ENCODE measurements at places on chromosomes 16 and 17.

DNA sequence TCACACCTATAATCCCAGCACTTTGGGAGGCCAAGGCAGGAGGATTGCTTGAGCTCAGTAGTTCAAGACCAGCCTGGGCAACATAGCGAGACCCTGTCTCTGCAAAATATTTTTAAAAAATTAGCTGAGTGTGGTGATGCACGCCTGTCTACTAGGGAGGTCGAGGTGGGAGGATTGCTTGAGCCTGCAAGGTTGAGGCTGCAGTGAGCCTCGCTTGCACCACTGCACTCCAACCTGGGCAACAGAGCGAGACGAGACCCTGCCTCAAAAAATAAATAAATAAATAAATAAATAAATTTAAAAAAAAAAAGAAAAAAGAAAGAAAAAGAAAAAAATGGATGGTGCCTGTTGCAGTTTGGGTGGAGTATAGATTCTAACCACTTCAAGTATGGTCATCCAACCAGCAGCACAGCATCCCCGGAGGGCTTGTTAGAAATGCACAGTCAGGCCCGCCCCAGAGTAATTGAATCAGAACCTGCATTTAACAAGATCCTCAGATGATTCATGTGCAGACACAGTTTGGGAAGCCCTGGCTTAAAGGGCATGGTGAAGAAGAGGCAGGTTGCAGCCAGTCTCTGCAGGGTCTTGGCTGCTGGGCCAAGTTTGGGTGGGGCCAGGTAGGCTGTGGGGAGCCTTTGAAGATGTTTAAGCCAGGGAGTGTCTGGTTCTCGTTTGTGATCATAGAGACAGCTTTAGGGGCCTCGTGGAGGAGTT lies 40.8 kb downstream of the MRC2 start:
- DNase-seq, result no peak

DNA sequence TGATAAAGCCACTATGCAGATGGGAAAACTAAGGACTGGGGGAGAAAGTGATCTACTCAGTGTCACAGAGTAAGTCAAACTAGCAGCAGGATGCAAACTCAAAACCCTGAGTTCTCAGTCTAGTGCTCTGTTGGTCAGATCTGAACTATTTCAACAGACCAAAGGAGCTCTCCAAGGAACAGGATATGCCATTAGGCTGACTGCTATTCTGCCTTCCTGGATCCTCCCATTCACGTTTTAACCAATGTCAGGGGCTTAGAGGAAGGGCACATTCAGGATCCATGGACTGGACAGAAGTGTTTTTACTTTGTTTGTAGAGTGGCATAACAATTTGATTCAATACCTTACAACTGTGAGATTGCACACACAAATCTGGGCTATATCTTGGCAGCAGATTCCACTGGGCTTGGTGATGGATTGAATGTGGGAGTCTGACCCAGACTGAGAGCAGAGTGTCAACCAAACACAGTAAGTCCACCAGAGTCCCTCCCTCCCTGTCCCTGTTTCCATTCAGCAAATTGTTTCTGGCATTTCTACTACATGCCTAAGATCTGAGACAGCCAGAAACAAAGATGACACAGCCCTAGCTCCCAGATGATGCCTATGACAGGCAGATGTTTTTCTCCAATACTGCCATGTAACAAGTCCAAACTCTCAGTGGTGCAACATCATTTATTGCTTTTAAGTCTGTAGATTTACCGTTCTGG lies 337.8 kb upstream of the CDH5 start:
- no peak for DNase-seq

- DNase-seq, result no peak
Measured at GRCh38 chr17:81891303-81891552, 158 bp downstream of the ALYREF start.

GRCh38 chr17:61447358-61447757 lies 4.9 kb upstream of the TBX4 start:
- DNase-seq, result no peak

DNA sequence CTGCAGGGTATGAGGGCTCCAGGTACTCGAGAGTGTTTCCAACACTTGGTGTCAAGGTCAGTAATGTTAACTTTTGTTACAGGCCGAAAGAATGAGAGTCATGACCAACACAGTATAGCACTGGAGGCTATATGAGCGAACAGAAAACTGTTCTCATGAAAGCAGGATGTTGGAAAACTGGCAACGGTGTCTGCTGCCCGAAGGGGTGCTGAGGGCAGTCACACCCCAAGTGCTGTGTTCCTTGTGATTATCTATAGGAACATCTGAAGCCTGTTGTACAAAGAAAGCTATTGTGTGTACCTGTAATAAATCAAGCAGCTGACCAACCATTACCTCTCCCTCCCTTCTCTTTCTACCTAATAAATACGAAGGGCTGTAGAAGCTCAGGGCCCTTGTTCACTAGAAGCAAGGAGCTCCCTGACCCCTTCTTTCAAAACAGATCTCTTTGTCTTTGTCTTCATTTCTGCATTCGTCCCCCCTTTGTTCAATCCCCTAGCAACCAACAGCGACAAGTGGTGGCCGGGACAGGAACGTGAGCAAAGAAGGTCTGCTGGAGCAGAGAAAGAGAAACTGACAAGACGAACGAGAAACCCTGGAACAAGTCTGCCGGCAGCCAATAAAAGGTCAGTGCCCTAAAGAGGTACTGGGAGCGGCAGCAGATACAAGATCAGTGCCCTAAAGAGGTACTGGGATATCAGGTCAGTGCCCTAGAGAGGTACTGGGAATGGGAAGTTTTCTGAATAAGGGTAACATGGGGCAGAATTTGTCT lies 7.6 kb downstream of the CD300LD start:
- DNase-seq, result no peak

DNA sequence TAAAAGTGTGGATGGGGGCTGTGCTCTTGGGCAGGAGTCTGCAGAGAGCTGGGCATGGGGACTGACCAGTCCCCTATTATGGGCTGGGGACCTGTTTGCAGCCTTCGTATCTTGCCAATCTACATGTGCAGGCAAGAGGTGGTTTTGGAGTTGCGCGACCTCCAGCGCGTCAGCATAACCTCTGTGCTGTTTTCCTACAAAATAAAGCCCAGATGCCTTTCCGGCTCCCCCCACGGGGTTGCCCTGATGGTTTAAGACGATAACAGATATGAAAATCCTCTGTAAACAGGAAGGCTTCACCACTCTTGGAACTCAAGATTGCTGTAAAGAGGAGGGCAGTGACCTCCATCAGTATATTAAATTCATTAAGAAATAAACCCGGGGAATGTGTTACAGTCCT lies 16.5 kb upstream of the SPPL2C start:
- no peak for DNase-seq

DNA sequence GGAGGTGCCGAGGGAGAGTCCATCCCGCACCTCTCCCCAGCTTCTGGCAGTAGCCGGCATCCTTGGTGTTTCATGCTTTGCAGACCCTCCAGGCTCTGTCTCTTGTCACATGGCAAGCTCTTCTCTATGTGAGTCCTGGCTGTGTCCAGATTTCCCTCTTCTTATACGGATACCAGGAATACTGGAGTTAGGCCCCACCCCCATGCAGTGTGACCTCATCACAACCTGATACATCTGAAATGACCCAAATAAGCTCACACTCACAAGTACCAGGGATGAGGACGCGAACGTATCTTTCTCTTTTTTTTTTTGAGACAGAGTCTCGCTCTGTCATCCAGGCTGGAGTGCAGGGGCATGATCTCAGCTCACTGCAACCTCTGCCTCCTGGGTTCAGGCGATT lies 23.3 kb downstream of the TRAP1 start:
- DNase-seq, result no peak

DNA sequence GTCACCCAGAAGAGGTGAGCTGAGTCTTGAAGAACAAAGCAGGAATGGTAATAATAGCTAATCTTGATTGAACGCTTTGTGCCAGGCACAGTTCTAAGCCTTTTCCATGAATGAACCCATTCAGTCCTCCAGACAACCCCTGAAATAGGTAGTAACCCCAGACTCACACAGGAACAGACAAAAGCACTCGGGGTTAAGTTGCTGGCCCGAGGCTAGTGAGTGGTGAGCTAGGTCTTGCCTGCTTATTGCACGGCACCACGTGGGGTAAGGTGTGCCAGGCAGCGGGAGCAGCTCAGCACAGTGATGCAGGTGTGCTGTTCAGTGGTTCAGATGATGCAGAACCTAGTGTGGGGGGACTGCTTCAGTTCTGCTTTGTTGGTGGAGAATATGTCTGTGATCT lies 181.6 kb downstream of the RAB11FIP4 start:
- DNase-seq, result no peak

- DNase-seq, result no peak
Measured at GRCh38 chr17:17830740-17831207, 6.0 kb downstream of the SREBF1 start.

DNA sequence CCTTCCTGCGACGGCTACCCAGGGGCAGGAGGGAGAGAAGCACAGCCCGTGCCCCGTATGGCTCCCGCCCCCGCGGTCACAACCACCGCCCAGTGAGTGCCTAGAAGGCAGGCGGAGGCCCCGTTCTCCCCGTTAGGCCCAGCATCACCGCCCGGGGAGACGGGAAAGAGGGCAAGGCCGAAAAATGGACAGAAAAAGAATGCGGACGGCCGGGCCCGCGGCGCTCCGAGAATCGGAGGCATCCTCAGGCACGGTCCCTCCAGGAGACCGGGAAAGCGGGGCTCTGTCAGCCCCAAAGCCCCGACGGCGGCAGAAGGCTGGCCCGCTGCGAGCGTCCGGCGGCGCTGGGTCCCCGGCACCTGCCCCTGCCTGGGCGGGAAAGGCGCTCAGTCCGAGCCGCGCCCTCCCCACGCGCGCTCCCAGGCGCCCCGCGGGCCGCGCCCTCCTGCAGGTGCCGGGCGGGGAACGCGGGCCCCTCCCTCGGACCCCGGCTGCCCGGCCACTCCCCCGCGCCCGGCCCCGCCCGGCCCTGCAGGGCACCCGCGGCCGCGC lies 407 bp downstream of the MCRIP1 start:
- DNase-seq, result no peak

GRCh38 chr16:71258372-71258771 lies 27.9 kb upstream of the HYDIN start:
- no peak for DNase-seq

DNA sequence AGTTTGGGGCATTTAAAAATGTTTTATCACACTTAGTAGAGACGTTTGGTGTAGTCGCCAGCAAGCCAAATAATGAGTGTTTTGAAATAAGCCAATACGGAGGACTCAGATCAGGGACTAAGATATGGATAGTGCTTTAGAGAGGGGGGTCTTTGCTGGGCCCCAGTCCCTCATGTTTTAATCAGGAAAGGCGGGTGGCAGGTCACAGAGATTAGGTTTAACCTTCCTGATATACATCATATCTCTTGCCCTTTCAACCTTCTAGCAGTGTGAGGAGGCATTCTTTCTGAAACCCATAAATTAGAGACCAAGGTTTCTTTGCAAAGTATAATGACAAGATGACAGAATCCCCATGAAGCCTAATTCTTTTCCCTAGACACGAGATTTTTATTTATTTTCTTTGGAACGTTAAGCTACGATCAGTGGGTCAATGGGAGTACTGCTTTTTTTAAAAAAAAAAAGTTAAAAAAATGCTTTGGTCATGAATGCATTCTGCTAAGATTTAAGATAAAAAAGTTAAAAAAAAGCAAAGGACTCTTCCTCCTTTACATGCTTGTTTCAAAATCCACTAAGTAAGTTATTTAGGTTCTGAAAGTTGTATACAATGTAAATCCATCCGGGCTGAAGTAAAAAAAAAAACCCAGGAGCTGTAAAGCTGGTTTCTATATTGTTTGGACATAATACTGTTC lies 572.1 kb upstream of the SALL1 start:
- no peak for DNase-seq

GRCh38 chr16:19878757-19879156 lies 5.9 kb downstream of the GPRC5B start:
- no peak for DNase-seq

DNA sequence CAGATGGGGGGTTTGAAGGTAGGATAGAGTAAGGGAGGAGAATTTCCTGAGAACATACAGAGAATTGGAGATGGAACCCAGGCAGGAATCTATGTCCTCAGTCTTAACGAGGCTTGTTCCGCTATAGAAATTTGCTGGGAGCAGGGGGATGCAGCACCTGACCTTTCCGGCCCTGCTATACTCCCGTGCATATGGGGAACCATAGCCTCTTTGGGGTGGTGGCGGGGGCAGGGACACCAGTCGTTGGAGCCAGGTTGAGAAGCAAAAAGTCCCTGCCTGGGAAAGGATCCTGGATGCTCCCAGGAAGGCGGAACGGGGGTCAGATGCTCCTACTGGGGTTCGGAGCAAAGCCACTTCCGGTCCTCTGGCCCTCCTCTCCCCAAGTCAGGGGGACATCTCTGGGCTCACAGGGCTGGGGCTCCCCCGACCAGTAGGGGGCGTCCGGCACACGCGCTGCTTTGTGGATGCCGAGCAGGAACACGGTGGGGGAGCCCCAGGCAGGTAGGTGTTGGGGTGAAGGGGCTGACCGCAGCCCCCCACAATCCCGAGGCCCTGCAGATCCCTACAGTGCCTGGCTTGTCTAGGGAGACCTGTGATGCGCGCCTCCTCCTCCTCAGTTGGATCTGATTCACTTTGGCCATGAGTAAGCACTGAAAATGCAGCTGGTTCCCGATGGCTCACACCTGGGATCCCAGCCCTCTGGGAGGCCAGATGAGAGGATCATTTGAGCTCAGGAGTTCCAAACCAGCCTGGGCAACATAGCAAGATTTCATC lies 15.5 kb upstream of the TFAP4 start:
- no peak for DNase-seq

GRCh38 chr17:71203953-71204352 lies 916.9 kb upstream of the SOX9 start:
- DNase-seq, result no peak

GRCh38 chr17:39904990-39905288 lies 13.5 kb downstream of the GSDMB start:
- no peak for DNase-seq

- no peak for DNase-seq
Measured at GRCh38 chr16:51159865-51160264, 8.8 kb upstream of the SALL1 start.

GRCh38 chr16:15856901-15857698 lies at the start of gene MYH11:
Gene MYH11, minus strand, starts transcription at chr16:15857028. Its CDS starts 18,776 bp downstream, at chr16:15838252.
- no peak for DNase-seq

DNA sequence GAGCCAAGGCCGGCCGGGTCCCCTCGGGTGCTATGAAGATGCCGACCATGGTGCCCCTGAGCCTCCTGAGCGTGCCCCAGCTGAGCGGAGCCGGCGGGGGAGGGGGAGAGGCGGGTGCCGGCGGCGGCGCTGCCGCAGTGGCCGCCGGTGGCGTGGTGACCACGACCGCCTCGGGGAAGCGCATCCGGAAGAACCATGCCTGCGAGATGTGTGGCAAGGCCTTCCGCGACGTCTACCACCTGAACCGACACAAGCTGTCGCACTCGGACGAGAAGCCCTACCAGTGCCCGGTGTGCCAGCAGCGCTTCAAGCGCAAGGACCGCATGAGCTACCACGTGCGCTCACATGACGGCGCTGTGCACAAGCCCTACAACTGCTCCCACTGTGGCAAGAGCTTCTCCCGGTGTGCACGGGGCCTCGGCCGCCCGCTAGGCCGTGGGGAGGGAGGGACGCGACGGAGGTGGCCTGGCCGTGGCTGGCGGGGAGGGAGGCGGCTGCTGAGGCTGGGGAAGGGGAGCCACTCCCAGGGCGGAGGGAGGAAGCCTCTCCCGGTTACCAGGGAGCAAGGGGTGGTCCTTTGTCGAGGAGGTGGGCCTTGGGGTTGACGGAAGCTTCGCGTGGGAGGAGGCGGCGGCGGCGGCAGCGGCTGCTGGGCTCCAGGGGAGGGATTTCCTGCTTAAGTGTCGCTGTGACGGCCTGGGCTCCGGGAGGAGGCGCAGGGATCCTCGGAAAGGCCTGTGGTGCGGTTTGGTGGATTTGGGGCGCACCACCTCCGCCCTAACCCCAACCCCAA lies 1.3 kb downstream of the MAZ start:
- peak; percentile 70 for DNase-seq

All from thoracic aorta (tissue), 2 donors.